ENCODE measurements at places on chromosomes 6 and 20. TPM values are rescaled to one million over a fixed set of nuclear protein-coding genes. Genes with fewer than 3 reads are reported as not detected.

DNA sequence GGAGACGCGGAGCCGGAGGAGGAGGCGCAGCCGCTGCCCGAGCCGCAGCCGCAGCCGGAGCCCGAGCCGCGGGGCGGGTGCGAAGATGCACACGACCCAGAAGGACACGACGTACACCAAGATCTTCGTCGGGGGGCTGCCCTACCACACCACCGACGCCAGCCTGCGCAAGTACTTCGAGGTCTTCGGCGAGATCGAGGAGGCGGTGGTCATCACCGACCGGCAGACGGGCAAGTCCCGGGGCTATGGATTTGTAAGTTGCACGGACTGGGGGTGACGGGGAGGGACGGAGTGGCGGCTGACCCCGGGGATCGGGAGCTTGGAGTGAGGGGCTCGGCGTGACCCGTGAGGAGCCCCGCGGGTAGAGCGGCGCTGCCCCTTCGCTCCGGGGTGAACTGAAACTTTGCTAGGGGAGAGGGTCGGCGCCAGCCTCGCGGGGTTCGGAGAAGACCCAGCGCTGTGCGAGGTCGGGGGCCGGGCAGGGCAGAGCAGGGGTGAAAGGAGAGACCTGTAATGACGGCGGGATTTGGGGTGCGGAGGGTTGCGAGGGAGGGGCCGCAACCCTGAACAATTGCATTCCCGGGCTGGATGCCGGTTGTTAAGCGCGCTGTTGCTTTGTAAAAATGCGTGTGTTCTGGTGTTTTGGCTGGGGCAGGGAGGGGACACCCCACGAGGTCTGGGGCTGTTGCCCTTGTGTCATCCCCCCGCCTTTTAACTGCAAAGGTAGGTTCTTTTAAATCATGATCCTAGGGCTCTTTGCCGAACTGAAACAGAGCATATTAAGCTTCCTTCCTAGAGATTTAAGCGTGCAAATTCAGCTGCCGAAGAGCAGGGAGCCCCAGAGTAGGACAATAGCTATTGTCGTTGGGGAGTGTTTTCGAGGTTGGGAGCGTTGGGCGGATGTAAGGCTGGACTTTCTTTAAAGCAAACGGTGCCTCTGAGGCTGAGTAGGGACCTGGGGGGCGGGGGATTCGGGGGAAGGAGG is 628 bp downstream of the RBM24 start:
- DNase-seq: peak; percentile 24
- H3K27me3 ChIP-seq: no peaks in the 10 kb centered on the region
- peak overlapping the region; percentile 53 for H3K4me3 ChIP-seq
- peak overlapping the region; percentile 68 for H3K27ac ChIP-seq
- no peaks in the 10 kb centered on the region for H3K36me3 ChIP-seq

GRCh38 chr6:92043777-92044176 is 1375.6 kb downstream of the EPHA7 start:
- no peaks in the 10 kb centered on the region for H3K27me3 ChIP-seq
- no peak for DNase-seq
- H3K36me3 ChIP-seq: no peaks in the 10 kb centered on the region
- no peak overlapping the region for H3K27ac ChIP-seq
- no peak overlapping the region for H3K4me3 ChIP-seq

DNA sequence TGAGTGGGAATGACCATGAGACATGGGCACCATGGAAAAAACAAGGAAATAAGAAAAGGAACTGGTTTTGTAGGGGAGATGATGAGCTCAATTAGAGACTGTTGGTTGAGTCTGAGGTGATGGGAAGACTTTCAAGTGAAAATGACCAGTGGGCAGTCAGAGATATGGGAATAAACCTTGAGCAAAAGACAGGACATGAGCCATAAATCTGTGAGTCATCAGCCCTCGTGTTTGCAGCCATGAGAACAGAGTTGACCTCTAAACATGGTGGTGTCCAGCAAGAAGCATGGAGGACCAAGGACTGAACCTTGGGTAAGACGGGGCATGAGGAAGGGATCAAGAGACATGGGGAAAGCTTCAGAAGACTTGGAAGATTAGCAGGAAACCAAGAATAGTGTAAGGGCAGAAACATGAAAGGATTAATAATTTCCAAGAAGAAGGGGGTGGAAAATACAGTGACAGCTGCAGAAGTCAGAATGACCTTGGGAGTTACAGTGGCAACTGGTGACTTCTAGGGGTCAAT is 280.6 kb upstream of the PRDM1 start:
- no peaks in the 10 kb centered on the region for H3K36me3 ChIP-seq
- H3K27me3 ChIP-seq: no peaks in the 10 kb centered on the region
- H3K27ac ChIP-seq: no peak overlapping the region
- no peak overlapping the region for H3K4me3 ChIP-seq

DNA sequence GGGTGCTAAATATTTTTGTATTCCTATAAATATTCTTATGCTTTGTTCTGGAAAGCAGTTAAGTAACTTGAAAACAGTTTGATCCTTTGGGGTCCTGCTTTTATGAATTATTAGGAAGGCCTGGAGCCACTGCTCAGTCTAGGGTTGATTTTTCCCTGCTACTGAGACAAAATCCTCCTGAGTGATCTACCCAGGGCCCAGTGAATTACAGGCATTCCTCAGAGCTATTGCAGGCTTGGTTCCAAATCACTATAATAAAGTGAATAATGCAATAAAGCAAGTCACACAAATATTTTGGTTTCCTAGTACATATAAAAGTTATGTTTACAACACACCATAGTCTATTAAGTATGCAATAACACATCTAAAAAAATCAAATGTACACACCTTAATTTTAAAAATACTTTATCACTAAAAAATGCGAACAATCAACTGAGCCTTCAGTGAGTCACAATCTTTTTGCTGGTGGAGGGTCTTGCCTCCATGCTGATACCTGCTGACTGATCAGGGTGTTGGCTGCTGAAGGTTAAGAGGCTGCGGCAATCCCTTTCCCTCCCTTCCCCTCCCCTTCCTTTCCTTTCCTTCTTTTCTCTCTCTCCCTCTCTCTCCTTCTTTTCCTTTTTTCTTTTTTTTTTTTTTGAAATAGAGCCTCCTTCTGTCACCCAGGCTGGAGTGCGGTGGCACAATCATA is 43.0 kb downstream of the DNAAF9 start:
- H3K27me3 ChIP-seq: no peaks in the 10 kb centered on the region
- DNase-seq: no peak
- no peaks in the 10 kb centered on the region for H3K36me3 ChIP-seq
- no peak overlapping the region for H3K4me3 ChIP-seq

GRCh38 chr6:98838975-98839374 is 4.6 kb downstream of the POU3F2 start:
- peaks cover 9% of the 10 kb centered on the region for H3K4me1 ChIP-seq
- no peak overlapping the region for H3K27ac ChIP-seq
- H3K27me3 ChIP-seq: no peaks in the 10 kb centered on the region

DNA sequence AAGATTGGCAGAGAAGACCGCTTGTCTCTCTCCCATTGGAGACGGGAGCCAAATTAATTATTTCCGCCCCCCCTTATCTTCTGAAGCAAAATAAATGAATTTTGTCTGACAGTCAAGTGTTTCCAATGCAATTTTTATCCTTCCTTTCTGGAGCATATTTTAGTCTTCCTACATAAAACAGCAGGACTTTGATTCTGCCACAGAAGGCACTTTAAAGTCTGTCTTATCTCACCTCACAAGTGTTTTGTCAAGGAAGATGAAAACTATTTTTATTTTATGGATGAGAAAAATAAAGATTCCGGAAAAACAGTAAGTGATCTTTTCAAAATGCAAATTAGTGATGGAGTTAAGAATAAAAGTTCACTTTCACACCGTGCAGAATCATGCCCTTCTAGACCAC is 140.4 kb downstream of the OPRM1 start:
- H3K27ac ChIP-seq: no peak overlapping the region
- DNase-seq: no peak
- peaks cover 2% of the 10 kb centered on the region for H3K4me1 ChIP-seq
- no peaks in the 10 kb centered on the region for H3K36me3 ChIP-seq
- no peaks in the 10 kb centered on the region for H3K27me3 ChIP-seq
- no peak overlapping the region for H3K4me3 ChIP-seq

- no peaks in the 10 kb centered on the region for H3K4me1 ChIP-seq
- no peak for DNase-seq
- no peaks in the 10 kb centered on the region for H3K27me3 ChIP-seq
- no peak overlapping the region for H3K4me3 ChIP-seq
- H3K27ac ChIP-seq: no peak overlapping the region
Measured at GRCh38 chr6:140230282-140230681, 855.8 kb upstream of the CITED2 start.

- no peak overlapping the region for H3K4me3 ChIP-seq
- H3K4me1 ChIP-seq: peaks cover 10% of the 10 kb centered on the region
- H3K27me3 ChIP-seq: no peaks in the 10 kb centered on the region
- no peak overlapping the region for H3K27ac ChIP-seq
- DNase-seq: no peak
Measured at GRCh38 chr6:133955582-133956415, 2.8 kb downstream of the TBPL1 start.

DNA sequence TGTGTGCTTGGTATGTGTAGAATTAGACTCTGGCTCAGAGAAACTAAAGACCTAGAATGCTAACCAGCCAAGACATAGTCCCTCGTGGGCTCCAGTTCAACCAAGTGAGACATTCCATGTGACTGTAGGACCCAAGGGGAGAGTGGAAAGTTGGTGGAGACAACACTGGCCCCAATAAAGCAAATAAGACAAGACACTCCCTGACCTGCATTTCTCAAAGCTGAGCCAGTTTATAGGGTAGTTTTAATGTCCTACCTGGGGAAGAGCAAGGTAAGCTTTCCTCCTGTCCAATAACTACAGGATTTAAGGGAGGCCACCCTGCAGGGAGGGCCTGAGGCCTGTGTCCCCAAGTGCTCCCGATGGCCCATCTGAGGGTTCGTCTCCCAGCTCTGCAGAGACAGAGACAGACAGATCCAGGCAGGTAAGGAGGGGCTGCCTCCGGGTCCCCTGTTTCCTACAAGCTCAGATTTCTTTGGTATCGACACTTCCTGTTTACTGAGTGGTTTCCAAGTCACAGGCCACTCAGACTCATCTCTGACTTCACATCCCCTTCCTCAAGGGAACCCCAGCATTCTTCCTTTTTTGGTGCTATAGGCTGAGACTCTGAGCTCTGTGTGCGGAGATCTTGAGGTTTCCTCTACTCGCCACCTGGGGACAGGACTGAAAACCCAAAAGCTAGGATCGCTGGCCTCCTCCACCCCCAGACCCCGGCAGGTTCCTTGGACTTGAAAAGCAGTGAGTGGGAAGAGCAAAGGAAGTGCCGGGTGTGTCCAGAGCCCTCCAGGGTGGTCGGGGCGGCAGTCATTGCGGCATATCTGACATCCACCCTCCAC is 92.4 kb downstream of the PRND start:
- H3K4me3 ChIP-seq: no peak overlapping the region
- DNase-seq: no peak
- H3K36me3 ChIP-seq: no peaks in the 10 kb centered on the region
- no peak overlapping the region for H3K27ac ChIP-seq
- peaks cover 8% of the 10 kb centered on the region for H3K4me1 ChIP-seq

DNA sequence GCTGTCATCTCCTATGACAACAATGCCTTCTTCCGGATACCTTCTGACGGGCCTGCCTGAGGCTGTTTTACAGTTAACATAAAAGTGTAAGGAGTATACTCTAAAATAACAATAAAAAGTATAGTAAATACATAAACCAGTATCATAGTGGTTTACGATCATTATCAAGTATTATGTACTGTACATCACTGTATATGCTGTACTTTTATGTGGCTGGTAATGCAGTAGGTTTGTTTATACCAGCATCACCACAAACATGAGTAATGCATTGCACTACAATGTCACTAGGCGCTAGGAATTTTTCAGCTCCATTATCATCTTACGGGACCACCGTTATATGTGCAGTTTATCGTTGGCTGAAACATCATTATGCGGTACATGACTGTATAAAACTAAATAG is 76.5 kb downstream of the VEGFA start:
- no peak for DNase-seq
- H3K4me3 ChIP-seq: no peak overlapping the region
- no peak overlapping the region for H3K27ac ChIP-seq
- H3K4me1 ChIP-seq: no peaks in the 10 kb centered on the region
- H3K27me3 ChIP-seq: no peaks in the 10 kb centered on the region

SUMO4 gene
- total RNA-seq: 1.2 TPM

TCP11 gene
- not detected for total RNA-seq

CALHM5 gene
- total RNA-seq: 0.68 TPM
